ENCODE measurements at places on chromosomes 6 and 20. TPM values are rescaled to one million over a fixed set of nuclear protein-coding genes. Genes with fewer than 3 reads are reported as not detected.

DNA sequence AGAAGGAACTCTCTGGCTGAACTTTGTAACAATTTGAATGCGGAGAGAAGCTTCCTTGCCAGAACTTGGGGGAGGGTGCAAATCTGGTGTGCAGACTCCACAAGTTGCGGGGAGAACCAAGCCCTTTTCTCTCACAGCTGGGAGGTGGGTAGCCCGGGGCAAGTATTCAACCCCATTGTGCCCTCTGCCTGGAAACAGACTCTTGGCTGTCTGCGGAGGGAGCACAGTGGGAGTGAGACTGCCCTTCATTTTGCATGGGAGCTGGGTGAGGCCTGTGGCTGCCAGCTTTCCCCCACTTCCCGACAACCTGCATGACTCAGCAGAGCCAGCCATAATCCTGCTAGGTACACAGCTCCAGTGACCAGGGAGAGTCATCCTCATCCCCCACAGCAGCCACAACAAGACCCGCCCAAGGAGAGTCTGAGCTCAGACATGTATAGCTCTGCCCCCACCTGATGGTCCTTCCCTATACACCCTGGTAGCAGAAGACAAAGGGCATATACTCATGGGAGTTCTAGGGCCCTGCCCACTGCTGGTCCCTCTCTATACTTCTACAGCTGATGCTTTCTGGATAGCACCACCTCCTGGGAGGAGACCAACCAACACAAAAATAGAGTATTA is 29.4 kb upstream of the TPD52L1 start:
- no peaks in the 10 kb centered on the region for H3K36me3 ChIP-seq
- DNase-seq = no peak
- no peaks in the 10 kb centered on the region for H3K27me3 ChIP-seq
- no peaks in the 10 kb centered on the region for H3K4me1 ChIP-seq

- no peak overlapping the region for H3K27ac ChIP-seq
- H3K27me3 ChIP-seq = no peaks in the 10 kb centered on the region
- no peaks in the 10 kb centered on the region for H3K4me1 ChIP-seq
These were observed 274.8 kb upstream of the EXOC2 start for GRCh38 chr6:967701-968100.

DNA sequence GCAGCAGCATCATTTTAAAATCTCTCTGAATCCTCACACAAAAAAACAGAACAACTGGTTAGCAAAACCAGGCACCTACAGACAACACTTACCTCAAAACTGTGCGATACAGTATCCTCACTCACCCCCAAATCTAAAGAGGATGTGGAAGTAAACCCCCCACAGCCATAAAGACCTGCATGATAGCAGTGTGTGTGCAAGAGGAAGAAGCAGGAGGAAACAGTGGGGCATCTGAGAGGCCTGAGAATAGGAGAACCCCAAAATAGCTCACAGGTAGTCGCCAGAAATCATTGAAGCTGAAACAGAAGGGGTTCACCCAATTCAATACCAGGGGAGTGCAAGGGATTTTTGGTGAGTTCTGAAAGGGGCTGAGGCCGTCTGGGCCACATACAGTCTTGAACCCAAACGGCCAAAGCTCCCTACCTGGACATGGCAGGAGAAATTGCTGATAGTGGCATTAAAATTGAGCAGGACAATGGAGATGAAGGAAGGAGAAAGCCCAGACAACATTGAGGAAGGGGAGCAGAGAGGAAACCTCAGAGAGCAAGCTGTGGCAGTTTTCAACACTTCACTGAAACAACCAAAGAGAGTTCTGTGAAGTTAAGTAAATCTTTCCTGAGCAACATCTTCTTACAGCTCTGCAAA is 129.7 kb downstream of the FIG4 start:
- peaks cover 9% of the 10 kb centered on the region for H3K36me3 ChIP-seq
- H3K27ac ChIP-seq = no peak overlapping the region
- no peaks in the 10 kb centered on the region for H3K27me3 ChIP-seq
- H3K4me3 ChIP-seq = no peak overlapping the region
- no peaks in the 10 kb centered on the region for H3K4me1 ChIP-seq

DNA sequence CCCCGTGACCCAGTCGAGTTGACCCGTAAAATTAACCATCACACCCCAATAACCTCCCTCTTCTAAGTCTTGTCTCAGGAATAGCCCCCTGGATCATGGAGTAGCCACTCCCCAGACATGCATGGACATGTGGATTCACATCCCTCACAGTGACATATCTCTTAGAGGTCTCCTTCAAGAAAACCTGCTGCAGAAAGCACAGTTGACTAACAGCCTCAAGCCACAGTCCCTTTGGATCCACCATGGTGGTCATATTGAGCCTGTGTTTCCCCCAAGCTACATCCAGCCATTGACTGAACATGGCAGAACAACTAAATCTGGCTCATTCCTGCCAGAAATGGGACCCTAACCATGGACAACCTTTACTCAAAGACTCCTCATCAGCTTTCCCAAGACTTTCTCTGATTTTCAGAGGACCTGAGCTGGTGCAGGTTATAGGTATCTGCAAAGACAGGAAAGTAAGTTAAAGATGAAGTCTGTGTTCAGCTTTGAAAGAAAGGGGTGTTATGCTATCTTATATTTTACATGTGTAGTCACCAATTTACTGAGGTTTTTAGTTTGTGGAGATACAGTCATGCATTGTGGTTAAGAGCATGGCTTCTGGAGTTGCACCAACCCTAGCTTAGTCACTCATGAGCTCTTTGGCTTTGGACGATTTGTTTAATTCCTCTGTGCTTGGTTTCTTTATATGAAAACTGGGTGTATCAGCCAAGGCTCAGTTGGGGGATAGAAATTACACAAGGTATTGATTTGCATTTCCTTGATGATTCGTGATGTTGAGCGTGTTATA is 219.1 kb downstream of the MYLK4 start:
- no peak overlapping the region for H3K4me3 ChIP-seq
- H3K27me3 ChIP-seq = peaks cover 6% of the 10 kb centered on the region
- H3K27ac ChIP-seq = no peak overlapping the region
- no peaks in the 10 kb centered on the region for H3K4me1 ChIP-seq
- H3K36me3 ChIP-seq = no peaks in the 10 kb centered on the region
- DNase-seq = no peak

GRCh38 chr6:33578164-33578563 is 1.9 kb downstream of the BAK1 start:
- peaks cover 36% of the 10 kb centered on the region for H3K4me1 ChIP-seq
- no peaks in the 10 kb centered on the region for H3K27me3 ChIP-seq
- no peak overlapping the region for H3K4me3 ChIP-seq
- peaks cover 27% of the 10 kb centered on the region for H3K36me3 ChIP-seq
- DNase-seq = no peak

DNA sequence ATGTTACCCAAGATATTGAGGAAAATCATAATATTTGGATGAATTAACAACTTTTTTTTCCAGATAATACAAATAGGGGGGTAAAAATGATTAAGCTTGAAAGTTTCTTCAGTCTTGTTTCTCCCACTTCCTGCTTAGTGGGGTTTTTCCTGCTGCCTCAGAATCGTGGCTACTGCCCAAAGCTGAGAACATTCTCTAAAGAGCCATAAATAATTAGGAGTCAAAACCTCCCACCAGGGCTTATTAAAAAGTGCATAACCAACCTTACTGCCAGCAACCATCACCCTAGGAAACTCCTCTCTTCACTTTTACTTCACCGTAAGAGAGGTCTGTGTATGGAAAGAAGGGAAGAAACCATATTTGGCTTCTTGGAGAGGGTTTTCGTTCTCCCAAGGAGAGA is 9.0 kb upstream of the LCA5 start:
- peaks cover 8% of the 10 kb centered on the region for H3K4me1 ChIP-seq
- no peaks in the 10 kb centered on the region for H3K36me3 ChIP-seq
- no peak for DNase-seq
- H3K27me3 ChIP-seq = no peaks in the 10 kb centered on the region
- H3K4me3 ChIP-seq = no peak overlapping the region

DNA sequence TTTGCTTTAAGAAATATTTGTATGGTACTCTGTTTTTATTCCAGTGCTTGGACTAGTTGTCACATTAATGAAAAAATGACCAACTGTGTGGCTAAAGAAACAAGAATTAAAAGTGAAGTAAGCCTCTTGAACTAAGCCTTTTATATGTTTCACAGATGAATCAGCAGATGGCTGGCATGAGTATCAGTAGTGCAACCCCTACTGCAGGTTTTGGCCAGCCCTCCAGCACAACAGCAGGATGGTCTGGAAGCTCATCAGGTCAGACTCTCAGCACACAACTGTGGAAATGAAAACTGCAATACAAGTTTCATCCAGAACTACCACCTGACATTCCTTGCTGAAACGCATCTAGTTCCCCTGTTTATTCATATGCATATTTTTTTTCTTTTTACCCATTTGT is 96.8 kb downstream of the B3GAT2 start:
- no peaks in the 10 kb centered on the region for H3K36me3 ChIP-seq
- H3K27ac ChIP-seq = no peak overlapping the region
- no peaks in the 10 kb centered on the region for H3K4me1 ChIP-seq
- H3K4me3 ChIP-seq = no peak overlapping the region

GRCh38 chr20:48406498-48406897 is 421.3 kb downstream of the PREX1 start:
- no peak for DNase-seq
- H3K27ac ChIP-seq = no peak overlapping the region
- no peak overlapping the region for H3K4me3 ChIP-seq
- no peaks in the 10 kb centered on the region for H3K36me3 ChIP-seq
- H3K4me1 ChIP-seq = no peaks in the 10 kb centered on the region
- peaks cover 14% of the 10 kb centered on the region for H3K27me3 ChIP-seq

GRCh38 chr6:151723152-151723551 is 84.3 kb upstream of the ESR1 start:
- H3K27me3 ChIP-seq = no peaks in the 10 kb centered on the region
- DNase-seq = no peak
- no peaks in the 10 kb centered on the region for H3K36me3 ChIP-seq
- H3K27ac ChIP-seq = no peak overlapping the region
- no peaks in the 10 kb centered on the region for H3K4me1 ChIP-seq
- no peak overlapping the region for H3K4me3 ChIP-seq

DNA sequence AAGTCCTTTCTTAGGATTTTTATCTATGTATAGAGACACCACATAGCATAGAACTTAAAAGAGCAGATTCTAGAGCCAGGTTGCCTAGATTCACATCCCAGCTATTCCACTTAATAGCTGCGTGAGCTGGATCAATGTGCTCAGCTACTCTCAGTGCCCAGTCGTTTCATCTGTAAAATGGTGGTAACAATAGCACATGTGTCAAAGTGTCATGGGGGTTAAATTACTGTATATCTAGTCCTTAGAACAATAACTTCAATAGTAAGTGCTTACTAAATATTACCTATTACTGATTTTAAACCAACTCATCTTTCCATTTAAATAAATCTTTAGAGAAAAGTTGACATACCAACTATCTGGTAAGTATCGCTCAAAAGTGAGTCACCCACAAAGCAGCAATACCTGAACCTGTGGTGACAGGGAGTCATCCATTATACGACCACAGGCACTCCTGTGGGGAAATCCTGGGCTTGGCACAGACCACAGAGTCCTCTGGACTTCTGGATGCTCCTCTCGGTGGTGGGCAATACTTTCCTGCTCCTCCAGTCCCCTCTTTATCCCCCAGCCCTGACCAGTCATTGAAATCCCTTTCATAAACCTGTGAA is 154.8 kb downstream of the PDSS2 start:
- DNase-seq = no peak
- no peaks in the 10 kb centered on the region for H3K4me1 ChIP-seq
- H3K27ac ChIP-seq = no peak overlapping the region
- H3K27me3 ChIP-seq = no peaks in the 10 kb centered on the region

DNA sequence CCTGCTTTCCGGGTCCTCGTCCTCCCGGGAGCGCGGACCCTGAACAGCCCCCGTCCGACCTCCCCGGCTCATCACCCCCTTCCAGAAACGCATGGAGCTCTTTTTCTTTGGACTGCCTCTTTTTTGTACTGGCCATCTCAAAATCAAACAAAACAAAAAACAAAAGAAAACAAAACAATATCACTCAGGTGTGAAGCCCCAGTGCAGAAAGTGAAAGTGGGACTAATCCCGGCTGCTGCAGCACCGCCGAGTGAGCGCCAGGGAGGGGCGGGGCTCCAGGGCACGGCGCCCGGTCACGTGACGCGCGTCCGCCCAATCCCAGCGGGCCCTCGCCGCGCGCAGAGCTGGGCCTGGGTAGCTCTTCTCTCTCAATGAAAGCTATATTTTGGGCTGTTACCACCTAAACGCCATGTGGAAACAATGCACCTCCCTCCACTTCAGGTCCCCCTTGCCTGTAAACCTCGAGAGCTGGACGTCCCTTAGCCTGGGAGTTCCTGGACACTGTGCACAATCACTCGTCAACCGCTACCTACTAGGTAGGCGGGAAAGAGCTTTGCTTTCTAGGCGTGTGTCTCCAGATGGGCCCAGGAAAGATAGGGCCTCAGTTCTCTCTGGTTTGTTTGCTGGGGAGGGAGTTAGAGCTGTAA is 93.7 kb upstream of the PRDM1 start:
- H3K4me1 ChIP-seq = peaks cover 14% of the 10 kb centered on the region
- H3K36me3 ChIP-seq = no peaks in the 10 kb centered on the region
- peak overlapping the region; percentile 60 for H3K4me3 ChIP-seq
- H3K27ac ChIP-seq = peak overlapping the region; percentile 80
- DNase-seq = peak; percentile 92

DNA sequence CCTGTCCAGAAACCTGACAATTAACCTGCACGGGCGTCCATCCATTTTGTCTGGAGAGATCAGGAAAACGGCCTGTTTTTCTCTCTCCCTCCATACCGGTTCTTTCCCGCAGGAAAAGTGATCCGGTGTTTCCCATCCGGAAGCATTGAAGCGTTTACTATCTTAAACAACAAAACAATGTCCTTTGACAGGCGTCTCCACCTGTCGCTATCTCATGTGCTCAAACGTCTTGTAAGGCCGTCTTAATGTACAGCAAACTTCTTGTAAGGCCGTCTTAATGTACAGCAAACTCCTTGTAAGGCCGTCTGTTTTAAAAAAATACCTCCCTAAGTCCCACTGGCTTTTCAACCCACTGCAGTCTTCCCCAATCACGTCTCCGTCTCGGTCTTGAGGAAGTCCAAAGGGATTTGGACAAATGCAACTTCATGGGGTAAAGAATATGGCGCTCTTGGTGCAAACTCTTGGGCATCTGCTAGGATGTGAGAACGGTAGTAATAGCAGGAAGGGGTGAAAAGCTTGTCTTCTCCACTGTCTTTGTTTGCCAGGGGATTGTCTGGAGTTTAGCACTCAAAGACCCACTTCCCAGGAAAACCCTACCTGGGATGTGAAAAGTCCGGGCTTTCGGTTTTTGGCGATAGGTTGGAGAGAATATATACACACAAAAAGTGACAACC is 29.9 kb upstream of the TRIM27 start:
- peaks cover 37% of the 10 kb centered on the region for H3K27me3 ChIP-seq
- no peaks in the 10 kb centered on the region for H3K36me3 ChIP-seq
- no peak overlapping the region for H3K4me3 ChIP-seq
- DNase-seq = no peak
- H3K4me1 ChIP-seq = no peaks in the 10 kb centered on the region

- peak within 1 kb of the TSS; percentile 96 for H3K27ac ChIP-seq
- peaks cover 52% of the 10 kb centered on the region for H3K4me1 ChIP-seq
- DNase-seq = no peak
These were observed at the start of gene DBNDD2 for GRCh38 chr20:45407783-45408645. Gene DBNDD2 (plus strand): TSS chr20:45408289. CDS start chr20:45408468, 179 bp downstream.

GRCh38 chr20:47262008-47262364 is 94.5 kb downstream of the ZMYND8 start:
- H3K27me3 ChIP-seq = no peaks in the 10 kb centered on the region
- H3K4me3 ChIP-seq = no peak overlapping the region
- no peaks in the 10 kb centered on the region for H3K36me3 ChIP-seq
- no peak overlapping the region for H3K27ac ChIP-seq
- peaks cover 3% of the 10 kb centered on the region for H3K4me1 ChIP-seq

- H3K27ac ChIP-seq = no peak overlapping the region
- H3K4me1 ChIP-seq = peaks cover 6% of the 10 kb centered on the region
- no peak for DNase-seq
- no peak overlapping the region for H3K4me3 ChIP-seq
These were observed 12.2 kb upstream of the TAF8 start for GRCh38 chr6:42038163-42038562.

RSPO3 gene
- 2.2 TPM for total RNA-seq

KIF6 gene
- total RNA-seq = 46.6 TPM

RAET1L gene
- not detected for total RNA-seq

XKR7 gene
- not detected for total RNA-seq

MUC22 gene
- not detected for total RNA-seq

MACROD2 gene
- 4.6 TPM for total RNA-seq

ZNF76 gene
- 32.4 TPM for total RNA-seq

All from transverse colon (tissue), 4 donors.